Neural crest cell (in vitro differentiated cells): ENCODE measurements at places on chromosomes 5 and 9.

DNA sequence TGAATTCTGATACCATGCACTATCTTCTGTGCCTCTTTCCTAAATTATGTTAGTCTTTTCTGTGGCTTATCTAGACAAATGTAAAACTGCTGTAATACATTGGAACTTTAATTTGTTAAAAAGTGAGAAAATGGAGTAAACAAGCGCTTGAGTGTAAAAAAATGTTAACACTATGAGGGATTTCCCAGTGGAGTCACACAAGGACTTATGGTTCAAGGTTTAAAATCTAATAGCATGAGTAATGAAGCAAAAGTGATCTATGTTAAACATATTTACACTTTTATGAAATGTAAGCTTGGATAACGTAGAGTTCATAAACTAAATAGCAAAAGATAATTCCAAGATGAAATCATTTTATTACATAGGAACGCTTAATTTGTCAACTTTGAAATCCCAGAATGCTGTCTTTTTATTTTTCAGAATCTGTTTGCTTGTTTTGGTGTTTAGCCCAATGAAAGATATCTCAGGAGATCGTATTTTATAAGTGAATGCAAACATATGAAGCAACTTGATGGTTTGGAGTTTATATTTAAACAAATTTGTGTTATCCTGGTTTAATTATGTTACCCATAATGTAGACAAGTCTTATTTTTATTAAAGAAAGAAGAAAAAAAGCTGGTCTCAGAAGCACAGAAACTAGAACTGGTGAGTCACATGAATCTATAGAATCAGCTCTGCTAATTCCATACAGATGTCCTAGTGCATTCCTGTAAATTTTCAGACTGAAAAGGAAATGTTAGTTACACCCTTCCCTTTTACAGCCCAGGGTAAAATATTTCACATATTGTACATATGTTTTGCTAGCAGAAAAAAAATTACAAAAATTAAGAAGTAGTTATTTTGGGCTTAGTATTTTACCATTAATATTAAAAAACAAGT lies 34.2 kb upstream of the FBN2 start:
- no peak for DNase-seq

DNA sequence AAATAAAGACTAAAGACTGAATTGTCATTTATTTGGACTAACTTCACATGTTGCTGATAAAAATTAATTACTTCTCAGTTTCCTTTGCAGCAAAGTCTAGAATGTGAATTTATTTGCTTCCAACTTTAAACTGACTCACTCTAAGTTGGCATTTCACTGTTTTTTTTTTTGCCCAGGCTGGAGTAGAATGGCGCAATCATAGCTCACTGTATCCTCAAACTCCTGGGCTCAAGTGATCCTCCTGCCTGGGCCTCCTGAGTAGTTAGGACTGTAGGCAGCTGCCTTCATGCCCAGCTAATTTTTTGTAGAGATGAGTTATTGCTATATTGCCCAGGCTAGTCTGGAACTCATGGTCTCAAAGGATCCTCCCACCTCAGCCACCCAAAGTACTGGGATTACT lies 3.5 kb downstream of the CCNB1 start:
- no peak for DNase-seq

- no peak for DNase-seq
These were observed 576.9 kb downstream of the BNC2 start for GRCh38 chr9:16293610-16294009.

DNA sequence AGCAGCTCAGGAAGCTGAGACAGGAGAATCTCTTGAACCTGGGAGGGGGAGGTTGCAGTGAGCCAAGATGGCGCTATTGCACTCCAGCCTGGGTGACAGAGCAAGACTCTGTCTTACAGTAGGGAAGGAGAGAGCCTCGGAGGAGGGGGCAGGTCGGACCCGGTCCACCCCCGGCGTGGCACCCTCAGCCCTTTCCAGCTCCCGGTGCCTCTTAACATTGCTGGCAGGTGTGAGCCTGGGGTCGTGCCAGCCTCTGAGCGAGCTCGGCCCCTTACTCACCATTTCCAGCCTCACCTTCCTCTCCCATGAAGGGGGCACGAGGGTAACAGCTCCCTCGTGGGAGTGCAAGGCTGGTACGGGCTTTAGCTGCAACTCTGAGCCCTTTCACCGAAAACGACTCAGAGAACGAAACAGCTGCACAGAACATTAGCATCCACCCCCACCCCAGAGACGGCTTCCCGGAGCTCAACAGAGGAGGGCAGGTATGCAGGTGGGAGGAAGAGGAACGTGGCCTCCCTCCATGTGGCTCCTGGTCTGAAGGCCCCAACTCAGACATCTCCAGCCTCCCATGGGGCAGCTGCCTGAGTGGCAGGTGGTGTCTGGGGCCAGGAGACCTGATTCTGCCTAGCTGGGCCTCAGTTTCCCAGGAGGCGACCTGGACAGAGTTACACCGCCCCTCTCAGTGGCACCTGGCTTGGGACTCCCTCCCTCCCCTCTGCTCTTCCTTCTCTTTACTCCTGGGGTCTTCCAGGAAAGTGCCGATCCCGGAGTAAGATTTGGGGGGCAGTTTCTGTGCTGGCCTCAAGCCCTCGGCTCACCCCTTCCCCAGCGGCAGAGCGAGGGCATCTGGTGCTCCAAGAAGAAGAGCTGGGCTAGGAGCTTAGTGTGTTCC lies 28.5 kb upstream of the ABO start:
- DNase-seq: no peak

DNA sequence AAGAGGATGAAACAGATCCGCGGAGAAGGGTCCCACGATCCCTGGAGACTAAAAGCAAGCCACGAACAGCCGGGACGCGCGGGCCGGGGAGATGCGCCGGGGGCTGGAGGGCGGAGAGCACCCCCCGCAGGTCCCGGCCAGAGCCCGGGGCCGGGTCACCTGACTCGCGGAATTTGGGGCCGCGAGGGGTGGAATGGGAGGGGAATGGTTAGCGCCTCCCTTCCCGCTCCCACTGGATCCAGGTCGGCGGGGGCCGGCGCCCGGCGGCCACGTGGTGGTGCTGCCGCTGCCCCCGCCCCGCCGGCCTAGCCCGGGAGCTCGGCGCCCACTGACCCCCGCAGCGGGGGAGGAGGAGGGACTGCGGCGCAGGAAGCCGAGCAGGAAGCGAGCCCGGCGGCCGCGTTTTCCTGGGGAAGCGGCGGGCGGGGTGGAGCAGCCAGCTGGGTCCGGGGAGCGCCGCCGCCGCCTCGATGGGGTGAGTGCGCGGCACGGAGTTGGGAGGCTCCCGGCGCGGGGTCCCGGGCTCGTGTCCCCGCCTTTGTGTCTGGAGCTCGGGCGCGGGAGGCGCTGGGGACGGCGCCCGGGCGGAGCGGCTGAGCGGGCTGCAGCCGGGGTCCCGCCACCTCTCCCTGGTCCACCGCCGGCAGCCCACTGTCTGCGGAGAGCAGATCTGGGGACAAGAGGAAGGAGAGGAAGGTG lies at the start of gene RAI14:
RAI14 (plus strand) TSS at position 328 of the 699 bp plus-strand sequence. CDS start 30,592 bp downstream, outside the sequence.
- peak; percentile 58 for DNase-seq

DNA sequence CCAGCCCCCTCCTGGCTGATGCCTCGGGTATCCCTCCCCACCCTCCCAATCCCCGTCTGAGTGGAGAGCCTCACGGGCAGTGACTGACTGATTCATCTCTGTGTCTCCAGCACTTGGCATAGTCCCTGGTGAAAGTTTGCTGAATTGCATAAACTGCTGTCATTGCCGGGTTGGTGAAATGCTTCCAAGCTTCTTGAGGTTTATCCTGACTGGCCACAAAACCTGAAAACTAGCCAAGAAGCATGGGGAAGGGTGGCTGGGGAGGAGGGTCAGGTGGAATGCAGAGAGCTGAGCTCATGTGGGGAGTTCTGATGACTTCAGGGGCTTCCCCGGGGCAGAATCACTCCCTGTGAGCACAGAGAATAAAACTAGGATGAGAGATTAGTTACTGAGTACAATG lies 56.9 kb upstream of the GGTA1 start:
- DNase-seq: no peak

GRCh38 chr5:26245321-26245720 lies 793.1 kb downstream of the CDH9 start:
- DNase-seq: no peak

GRCh38 chr9:35089434-35089833 lies 7.0 kb downstream of the PIGO start:
- no peak for DNase-seq
